ENCODE measurements at places on chromosomes 3 and 15.

DNA sequence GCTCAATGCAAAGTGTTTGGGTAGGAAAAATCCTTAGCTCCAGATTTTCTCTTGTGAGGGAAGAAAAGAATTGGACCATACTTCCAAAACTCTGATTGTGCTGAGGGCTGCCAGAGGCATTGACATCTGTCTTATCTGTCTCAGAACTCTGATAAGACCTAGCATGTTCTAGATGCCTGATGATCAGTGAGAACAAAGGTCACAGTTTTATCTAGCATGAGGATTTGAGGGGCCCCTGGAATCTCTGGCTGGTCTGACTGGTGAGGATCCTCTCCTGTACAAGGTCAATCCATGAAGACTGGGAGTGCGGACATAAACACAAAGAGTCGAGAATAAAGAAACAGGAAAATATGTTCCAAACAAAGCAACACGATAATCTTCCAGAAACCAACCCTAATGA lies 40.1 kb downstream of the GPR149 start:
- DNase-seq: no peak

DNA sequence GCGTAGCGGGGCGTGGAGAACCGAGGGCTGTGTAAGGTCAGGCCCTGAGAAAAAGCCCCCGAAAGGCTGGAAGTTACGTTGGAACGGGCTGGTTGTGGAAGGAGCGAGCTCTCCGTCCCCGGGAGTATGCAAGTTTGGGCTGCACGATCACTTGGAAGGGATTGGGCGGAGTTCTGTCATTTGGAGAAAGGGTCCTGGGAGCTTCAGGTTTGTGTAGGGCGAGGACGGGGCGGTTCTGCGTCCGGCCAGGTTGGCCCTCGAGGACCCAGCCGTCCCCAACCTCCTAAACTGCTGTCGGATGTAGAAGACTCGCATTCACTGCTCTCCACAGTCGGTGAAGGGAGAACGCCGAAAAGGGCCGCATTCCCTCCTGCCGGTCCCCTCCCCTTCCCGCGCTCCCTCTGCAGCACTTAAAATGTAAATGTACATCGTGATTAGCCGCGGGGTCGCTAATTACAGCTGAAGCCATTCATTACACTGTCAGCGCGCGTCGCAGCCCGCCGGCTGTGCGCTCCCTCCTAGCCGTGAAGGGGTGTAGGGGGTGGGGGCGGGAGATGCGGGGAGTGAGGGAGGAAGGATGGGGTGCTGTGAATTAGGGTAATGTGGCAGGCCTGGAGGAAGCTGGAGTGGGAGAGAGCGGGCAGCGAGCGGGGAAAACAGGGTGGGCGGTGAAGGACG lies 2.5 kb upstream of the RPP25 start:
- no peak for DNase-seq

DNA sequence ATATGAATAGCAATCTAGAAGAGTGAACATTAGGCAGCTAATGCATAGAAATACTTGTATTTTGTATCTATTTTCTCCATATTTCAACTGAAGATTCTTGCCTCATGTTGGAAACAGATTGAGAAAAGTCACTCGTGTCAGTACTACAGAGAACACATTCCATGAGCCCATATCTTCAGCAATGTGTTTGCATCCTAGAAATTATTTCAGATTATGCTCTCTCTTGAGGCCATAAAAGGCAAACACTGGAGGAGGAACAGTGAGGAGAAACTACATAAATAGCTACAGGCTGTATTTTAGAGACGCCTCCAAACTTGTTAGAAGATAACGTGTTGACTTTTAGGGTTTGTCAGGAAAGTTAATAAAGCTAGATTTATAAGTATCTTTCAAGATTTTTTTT lies 906.9 kb downstream of the FHIT start:
- DNase-seq: no peak

DNA sequence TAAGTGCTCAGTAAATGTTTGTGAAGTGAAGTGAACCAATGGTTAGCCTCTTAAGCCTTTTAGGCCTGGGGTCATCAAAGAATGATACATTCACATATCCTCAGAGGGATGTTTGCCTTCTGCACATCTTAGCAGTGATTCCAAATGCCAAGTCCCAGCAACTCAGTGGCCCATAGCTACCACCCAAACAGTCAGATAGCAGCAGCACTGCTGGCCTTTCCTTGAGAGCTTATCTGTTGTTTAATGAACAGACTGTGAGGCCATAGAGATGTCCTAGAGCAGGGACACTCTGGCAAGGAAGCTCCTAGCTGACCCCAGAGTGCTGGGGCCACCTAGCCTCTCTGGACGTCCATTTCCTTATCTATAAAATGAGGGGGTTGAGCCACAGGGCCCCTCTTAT lies 86.8 kb downstream of the CYP19A1 start:
- no peak for DNase-seq

DNA sequence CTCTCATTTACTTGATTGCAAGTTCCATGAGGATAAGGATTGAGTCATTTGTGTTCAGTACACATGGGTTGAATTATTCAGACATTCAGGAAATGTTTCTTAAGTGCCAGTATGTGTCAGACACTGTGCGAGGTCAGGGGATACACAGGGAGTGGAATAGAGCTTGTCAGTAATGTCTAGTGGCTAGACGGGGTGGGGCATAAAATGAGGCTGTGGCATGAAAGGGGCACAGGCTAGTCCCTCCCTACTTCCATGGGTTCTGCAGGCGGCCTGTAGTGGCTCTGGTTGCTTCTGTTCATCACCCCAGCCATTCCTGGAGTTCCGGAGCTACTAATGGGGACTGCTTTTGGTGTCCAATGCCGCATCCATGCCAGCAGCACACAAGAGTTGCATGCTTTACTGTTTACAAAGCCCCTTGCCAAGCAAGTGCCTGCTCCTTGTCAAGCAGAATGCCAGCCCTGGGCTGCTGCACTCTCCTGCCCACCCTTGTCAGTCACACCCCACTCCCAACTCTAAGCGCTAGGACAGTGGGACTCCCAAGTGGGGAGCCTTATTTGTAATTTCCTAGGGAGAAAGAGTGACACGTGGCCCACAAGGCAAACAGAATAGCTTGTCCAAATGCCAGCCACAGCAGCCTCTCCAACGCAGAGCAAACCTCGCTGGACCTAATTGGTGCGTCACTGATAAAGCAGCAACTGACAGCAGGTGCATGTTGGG lies 70.8 kb downstream of the RAB11A start:
- no peak for DNase-seq

- DNase-seq: no peak
Measured at GRCh38 chr3:80232760-80233159, 465.0 kb upstream of the ROBO1 start.

DNA sequence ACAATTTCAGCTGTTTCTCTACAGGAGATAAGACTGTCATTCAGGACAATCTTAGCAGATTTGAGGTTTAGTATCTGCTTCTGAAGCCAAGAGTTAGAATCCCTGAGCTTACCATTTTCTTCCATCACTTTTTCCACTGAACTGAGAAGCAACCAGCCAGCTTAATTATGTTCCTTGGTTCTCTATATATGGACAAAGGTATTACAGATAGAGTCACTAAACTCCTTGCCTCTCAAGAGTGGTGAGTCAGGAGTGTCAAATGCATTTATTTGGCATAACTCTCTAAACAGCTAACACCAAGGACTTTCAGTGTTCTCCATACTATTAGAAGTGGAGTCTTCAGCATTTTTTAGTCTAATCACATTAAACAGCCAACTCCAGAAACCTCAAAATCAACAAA lies 239.3 kb downstream of the ALCAM start:
- DNase-seq: no peak

DNA sequence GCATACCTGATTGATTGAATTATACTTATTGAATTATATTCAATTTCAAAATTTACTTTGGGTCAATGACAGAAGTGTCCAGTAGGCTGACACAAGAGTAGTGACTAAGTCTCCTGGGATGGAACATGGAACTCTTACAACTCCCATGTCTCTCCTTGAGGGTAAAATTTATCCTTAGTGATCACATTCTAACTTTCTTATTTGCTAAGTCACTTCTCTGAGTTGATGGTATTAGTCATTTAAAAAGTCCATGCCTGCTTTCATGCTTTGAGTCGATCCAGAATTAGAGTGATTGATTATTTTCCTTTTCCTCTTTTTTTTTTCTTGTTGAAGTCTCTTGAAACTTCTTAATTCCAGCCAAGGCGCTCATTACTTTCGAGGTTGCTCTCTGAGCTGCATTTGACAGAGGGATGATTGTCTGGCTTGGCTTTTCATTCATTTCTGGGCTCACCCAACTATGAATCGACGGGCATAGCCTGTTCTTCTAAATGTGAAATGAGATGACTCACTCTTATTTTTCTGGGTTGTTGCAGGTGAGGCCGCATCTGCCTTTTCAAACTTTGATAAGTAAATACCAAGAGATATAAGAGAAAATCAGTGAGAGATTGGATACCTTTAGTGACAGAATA lies 34.9 kb downstream of the LRRC3B start:
- DNase-seq: no peak

GRCh38 chr3:50580683-50581458 lies 11.5 kb downstream of the HEMK1 start:
- no peak for DNase-seq

DNA sequence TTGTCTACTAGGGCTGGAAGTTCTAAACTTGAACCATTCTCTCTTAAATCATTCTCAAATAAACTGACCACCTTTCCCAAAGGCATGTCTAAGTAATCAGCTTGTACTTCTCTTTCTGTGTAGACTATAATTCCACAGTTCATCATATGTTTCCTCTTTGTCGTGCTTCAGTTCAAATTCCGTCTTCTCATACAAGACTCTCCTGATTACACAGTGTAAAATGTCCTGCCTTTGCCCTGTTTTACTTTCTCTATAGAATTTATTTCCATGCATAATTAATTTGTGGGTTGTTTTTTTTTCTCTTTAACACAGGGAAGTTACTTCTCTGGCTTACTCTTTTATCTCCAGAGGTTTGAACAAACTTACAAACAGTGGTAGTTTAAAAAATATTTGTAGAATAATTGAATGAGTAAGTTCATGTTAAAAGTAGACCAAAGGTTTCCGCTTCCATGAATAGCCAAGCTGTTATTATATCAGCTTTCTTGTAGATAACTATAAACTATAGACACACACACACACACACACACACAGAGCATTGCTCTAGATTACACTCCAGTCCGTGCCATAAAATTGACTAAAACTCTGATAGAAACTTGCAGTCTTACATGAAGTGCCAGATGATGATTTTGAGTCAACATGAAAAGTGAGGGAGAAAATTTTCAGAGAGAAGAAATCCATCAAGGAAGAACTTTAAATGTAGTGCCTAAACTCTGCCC lies 119.0 kb downstream of the SUCNR1 start:
- DNase-seq: no peak

DNA sequence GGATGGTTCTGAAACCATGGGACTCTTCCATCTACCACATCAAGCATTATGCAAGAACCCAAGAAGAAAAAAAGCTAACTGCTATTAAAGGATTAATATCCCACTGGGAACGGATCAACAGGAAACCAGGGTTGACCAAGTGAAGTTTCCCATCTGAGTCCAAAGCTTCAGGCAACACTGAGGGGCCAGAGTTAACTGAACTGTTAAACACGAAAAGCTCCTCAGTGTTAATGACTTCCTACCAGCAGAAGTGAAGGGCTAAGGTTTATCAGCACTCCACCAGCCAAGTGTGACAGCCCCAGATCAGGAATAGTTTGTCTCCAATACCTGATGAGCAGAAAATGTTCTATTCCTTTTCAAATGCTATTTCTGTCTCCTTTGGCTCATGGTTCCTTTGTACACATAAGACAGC lies 36.7 kb downstream of the PTPN9 start:
- no peak for DNase-seq

DNA sequence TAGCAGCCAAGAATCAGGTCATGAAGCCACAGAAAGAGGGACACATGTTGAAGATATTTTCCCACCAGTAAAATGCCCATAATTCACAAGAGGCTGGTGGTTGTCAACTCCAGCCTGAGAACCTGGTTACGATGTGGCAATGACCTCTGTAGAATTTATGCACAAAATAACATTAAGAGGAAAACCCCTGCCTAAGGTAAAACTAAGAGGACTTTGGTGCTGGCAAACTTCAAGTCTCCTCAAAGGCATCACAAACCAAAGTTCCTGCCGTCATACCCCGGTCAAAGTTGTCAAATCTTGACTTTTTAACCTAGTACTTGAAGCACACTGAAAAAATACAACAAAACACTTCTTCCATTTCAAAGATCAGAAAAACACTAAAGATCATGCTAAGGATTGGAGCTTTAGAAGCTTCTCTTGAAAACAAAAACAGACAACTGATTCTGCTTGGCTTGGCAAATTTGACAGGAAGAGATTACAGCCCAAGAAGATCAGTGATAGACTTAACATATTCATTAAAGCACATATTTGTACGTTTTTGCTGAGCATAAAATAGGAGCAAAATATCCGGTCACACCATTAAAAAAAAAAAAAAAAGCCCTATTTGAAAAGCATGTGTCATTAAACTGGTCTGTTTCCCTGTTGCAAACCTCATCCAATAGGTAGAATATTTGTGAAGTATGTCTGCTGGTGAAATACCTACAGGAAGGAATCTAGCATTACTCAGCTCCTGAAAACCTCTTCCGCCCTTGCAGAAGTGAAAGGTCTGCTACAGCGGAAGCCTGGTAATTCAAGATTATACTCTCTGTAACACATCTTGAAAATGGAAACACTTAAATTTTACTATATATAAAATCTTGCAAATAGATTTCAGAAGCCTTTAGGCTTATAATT lies 22.8 kb downstream of the EIF4E3 start:
- DNase-seq: peak; percentile 20

GRCh38 chr15:60819860-60820259 lies 340.9 kb upstream of the ICE2 start:
- DNase-seq: no peak

DNA sequence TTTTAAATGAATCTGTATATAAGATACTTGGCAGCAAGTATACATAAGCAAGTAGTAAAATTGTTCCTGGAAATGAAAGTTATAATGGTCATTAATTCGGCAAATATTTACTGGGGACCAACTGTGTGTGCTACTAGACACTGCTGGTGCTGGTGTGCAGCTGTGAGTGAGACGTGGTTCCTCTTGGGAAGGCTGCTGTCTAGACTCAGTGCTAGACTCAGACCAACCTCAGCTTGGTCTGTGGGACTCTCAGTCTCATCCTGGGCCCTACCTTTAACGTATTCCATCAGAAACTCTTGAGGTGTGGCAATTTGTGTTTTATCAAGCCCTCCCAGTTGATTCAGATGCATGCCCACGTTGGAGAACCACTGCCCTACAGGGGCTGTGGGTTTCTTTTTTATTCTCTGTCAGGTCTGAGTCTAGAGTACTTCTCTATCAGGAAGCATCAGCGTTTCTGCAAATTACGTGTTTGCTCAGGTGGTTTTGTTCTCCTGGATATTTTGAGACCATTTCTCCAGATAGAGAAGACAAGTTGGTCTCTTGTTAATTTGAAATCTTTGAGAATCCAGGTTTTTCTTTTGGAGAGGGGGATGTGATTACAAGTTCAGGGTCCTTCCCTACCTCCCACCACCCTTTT lies 6.8 kb downstream of the TLNRD1 start:
- DNase-seq: no peak

DNA sequence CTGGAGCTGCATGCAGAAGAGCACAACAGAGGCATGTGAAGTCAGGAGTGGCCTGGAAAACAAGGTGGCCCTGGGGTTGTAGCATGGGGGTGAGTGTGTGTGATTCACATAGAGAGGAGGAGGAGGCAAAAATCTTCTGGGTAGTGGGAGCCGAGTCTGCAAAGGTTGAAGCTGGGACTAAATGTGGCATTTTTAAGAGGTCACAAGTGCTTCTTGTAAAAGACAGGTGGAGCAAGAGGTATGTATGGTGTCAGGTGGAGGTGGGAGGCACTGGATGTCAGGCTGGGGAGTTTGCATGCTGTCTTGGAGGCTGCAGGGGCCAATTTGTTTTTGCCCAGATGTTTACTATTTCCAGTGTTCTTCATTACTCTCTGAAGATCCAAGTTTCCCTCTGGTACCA lies 42.4 kb downstream of the C3orf20 start:
- no peak for DNase-seq

All from activated CD4-positive, alpha-beta T cell treated with anti-CD3 and anti-CD28 coated beads, Interleukin-2, amount 50 U/mL, for 4 hours (primary cell).